ENCODE measurements at places on chromosomes 4 and X.

DNA sequence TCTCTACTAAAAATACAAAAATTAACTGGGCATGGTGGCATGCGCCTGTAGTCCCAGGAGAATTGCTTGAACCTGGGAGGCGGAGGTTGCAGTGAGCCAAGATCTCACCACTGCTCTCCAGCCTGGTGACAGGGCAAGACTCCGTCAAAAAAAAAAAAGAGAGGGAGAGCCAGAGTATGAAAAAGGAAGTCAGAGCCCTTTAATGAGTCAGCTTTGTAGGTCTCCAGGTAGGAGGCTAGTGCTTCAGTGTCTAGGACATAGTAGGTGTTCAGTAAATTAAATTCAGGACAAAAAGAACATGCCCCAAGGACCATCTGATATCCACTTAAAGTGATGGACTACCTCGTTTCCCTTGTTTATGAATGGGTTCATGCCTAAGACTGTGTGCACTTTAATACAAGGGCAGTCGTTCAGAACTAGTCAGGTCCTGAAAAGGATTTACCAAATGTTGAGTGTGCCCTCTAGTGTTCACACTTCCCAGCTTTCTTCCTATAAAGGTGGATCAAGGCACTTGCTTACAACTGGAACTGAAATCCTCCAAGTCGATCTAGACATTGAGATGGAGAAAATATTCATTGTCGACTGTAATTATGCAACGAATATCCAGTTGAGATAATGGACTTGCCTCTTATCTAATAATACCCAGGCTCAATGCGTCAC lies 29.0 kb downstream of the F9 start:
- peak; percentile 16 for DNase-seq

GRCh38 chr4:5568336-5568735 lies 140.0 kb downstream of the EVC2 start:
- DNase-seq: no peak

- DNase-seq: no peak
Observed at GRCh38 chrX:10450959-10451355, 169.4 kb downstream of the MID1 start.

DNA sequence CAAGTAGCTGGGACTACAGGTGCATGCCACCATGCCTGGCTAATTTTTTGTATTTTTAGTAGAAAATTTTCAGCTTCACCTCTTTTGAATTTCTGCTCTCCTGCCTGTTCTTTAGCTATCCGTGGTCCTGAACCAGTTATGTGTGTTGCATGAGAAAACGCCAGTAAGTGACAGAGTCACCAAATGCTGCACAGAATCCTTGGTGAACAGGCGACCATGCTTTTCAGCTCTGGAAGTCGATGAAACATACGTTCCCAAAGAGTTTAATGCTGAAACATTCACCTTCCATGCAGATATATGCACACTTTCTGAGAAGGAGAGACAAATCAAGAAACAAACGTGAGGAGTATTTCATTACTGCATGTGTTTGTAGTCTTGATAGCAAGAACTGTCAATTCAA lies 13.9 kb downstream of the ALB start:
- no peak for DNase-seq

DNA sequence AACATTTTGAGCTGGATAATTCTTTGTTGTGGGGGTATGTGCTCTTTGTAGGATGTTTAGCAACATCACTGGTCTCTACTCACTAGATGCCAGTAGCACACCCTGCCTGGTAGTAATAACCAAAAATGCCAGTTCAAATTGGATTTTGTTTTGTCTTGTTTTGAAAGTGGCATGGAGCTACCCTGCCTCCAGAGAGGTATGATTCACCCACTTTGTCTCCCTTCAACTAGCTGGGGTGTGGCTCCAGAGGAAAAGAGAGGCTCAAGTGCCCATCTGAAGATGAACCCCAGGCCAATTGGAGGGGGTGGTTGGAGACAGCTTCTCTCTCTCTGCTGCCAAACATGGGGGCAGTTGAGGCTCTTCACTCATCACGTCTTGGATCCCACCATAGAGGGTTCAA lies 34.5 kb downstream of the NIPAL1 start:
- no peak for DNase-seq

DNA sequence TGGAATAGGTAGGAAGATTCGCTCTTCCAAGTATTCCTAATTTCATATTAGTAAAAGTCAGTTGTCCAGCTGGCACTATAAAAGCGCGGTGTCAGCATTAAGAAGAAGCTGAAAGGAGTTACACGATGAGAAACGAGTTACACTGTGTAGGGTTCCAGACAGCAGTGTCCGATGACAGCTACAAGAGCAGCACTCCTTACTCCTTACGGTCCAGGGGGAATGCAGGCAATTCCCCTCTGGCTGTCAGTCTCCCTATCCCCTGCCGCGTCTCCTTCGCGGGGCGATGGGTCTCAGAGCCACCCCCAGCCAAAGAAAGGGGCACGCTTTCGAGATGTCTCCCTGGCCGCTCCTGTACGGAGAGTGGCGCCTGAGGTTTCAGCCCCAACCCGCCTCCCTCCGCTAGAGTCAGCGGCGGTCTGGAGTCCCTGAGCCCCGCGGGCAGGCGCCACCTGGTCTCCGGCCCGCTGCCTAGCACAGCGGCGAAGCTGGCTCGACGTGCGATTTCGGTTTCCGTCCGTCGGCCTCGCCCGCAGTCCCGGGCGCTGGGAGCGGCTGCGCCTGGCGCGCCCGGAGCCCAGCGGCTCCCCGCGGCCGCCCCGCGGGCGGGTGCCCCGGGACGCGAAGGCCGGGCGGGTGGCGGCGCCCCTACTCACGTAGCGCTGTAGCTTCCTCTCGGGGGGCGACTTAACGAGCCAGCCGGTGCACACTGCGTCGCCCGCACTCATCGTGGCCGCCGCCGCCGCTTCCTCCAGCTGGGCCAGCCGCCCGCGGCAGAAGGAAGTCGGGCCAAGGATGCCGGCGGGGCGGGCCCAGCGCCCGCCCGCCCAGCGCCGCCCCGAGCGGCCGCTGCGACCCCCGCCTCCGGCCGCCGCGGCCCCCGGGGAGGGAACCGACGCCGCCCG lies at the start of gene GAB3:
Gene GAB3, minus strand, starts transcription at position 777 of the 902 bp plus-strand sequence. Its CDS starts 52 bp downstream, at position 725.
- peak; percentile 69 for DNase-seq

DNA sequence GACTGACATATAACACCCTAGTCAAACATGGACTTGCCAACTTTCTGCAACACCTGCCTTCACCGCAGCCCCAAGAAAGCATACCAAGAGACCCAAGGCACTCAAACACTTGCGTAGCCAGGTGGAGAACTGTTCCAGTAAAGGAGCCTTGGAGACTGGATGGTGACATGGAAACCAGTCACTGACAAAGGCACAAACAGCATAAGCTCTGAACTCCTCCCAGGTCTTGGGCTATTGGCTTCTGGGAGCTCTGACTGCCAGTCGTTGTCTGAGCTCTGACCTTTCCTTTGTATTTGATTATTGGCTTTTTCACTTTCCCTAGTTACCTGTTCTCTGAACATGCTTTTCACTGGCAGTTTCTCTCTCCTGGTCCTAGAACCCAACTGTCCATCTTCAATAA lies 38.3 kb downstream of the ARAP2 start:
- no peak for DNase-seq

DNA sequence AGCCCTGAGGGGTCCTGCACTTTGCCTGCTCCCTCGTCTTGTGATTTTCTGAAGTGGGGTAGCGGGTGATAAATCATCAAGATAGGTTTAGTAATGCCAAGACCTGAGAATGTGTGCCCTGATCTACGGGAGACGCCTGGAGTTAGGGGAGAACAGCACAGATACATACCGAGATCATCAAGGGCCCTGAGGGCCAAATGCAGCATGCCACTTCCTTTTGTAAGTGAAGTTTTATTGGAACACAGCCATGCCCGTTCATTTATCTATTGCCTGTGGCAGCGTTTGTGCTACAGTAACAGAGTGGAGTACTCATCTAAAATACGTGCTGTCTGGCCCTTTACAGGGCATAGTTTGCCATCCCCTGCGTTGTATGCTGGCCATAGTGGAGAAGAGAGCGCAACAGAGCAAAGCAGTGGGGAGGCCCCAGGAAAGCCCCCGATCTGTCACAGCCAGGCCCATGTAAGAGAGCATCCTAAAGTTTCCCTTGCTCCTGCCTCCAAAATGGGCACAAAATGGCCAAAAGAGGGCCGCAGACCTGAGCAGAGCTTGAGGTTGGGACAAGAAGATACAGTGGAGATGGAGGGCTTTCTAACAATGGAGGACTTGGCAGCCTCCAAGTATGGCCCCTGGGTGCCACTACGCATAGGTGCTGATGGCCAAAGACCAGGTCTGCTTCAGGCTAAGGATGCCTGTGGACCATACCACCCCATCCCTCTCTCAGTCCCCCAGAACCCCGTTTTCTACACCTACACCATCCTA lies 167.0 kb downstream of the SMIM20 start:
- DNase-seq: no peak

DNA sequence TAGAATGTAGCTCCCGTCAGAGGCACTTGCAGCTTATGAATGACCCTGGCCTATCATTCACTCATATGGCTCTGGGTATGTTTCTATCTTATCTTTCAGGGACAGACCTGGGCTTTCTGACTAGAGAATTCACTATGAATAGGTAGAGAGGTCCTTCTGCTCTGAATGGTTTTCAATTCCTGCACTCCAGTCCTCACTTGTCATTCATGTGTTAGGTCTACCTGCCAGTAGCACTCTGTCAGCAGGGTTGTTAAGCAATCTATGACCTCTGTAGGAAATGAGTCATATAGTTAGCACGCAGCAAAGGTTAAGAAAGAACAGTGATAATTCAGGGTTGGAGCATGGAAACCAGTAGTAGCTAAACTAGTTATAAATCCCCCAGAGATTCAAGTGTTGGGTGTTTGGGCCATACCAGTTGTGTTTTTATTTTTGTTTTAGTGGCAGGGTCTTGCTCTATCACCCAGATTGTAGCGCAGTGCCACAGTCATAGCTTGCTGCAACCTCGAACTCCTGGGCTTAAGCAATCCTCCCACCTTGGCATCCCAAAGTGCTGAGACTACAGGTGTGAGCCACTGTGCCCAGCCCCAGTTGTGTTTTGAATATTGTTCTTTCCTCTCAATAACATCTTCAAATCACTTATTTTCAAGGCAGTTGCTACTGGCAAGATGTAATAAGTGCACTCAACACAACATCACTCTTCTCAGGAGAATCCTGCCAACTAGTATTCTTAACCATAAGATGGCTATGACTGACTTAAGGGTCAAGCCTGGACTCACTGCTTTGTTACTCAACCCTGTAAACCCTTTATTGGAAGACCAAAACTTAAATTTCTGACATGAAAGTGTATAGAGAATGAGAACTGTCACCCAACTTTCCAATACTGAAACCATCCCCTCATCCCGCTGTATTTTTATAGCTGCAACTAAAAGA lies 25.1 kb downstream of the ARL13A start:
- DNase-seq: no peak

- no peak for DNase-seq
Observed at GRCh38 chrX:23666282-23666681, 1.0 kb upstream of the PRDX4 start.

GRCh38 chr4:174912919-174913543 lies 5.1 kb upstream of the ADAM29 start:
- no peak for DNase-seq

DNA sequence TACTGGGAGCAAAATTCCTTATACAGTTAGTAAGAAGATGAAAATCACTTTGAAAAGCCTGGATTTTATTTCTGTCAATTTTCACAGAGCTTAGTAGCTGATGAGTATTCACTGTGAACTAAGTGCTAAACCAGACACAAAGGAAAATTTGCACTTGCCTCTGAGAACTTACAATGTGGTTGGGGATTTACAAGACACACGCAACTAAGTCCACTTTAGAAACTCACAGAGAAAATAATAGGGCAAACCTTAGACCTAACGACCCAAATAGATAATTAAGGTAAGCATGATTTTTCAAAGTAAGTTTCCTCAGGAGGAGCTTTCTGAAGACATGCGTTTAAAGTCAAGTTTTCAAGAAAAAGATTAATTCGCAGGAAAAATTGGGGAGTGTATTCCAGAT lies 708.9 kb downstream of the ADGRL3 start:
- DNase-seq: no peak

GRCh38 chrX:9355739-9356138 lies 109.1 kb upstream of the TBL1X start:
- no peak for DNase-seq

- no peak for DNase-seq
Observed at GRCh38 chr4:48725414-48725813, 54.7 kb downstream of the FRYL start.

DNA sequence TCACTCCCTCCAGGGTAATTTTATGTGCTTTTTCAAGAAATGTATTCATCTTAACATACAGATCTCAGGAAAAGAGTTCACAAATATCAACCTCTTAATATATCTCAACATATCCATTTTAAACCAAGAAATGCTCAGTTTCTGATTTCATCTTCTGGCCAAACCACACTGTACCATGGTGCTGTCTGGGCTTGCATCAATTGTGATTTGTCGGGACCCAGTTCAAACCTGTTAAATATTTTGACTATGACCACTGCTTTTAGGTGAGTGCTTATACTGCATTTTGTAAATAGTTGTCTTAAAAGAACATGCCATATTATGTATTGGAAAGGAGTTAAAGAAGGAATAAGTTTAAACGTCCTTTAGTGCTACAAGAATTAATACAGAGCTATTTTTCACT lies 352.1 kb downstream of the SPOCK3 start:
- DNase-seq: no peak

DNA sequence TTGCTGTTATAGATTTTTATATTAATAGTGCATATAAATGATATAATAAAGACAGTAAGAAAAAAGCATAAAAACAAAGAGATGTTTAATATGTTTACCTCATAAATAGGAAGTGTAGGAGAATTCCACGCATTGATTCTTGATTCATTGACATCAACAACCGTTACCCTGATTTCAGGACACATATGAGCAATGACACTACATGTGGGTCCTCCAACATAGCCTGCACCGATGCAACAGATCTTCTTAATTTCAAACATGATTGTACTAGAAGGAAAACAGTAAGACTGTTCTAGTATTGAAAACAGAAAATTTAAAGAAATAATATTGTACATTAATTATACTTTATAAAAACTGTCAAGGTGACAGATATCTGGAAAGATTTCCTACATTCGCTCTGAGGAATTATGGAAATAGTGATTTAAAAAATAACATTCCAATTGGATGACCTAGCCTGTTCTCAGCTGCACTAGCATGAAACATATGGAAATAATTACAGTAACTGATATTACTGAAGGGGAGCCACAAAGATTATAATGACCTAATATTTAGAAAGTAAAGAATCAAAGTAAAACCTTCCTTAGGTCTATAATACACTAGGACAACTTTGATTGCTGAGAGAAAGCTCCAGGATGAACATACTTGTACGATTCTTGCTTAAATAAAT lies 5.9 kb downstream of the UGDH start:
- no peak for DNase-seq

DNA sequence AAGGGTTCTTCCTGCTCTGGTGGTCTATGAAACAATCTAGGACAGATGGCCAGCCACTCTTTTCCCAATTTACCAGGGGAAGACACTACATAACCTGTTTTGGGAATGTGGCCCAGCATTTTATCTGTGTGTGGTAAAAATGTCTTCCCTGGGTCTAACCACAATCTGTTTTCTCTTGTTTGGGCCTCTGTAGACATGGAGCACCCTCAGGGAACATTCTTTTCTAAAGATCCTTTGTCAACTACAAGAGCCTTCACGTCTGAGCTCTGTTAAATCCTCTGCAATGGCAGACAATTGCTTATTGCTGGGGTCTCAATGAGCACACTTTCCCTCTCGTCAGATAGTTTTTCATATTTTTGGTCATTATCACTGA lies 35.5 kb downstream of the PLAC1 start:
- DNase-seq: no peak

GRCh38 chr4:14218641-14219040 lies 591.1 kb upstream of the BOD1L1 start:
- DNase-seq: no peak

GRCh38 chrX:133306316-133306715 lies 88.2 kb upstream of the TFDP3 start:
- no peak for DNase-seq
